ENCODE measurements at places on chromosomes 5 and 9.

DNA sequence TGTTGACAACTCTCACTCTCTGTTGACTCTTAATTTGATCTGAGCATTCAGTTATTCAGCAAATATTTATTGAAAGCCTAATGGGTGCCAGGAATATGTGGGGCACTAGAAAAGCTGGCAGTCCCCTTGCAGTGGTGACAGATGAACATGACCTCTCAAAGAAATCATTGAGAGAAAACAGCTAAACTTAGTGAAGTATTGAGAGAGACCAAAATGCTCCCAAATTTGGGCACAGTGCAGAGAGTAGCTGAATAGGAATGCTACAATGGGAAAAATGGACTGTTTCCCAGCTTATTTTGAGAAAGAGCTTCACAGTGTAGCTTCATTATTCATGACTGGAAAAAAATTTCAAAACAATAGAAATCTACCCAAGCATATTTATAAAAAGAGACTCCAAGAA is 257.9 kb downstream of the SGCD start:
- DNase-seq: no peak

- DNase-seq: no peak
Measured at GRCh38 chr9:34369636-34370035, 7.1 kb downstream of the MYORG start.

DNA sequence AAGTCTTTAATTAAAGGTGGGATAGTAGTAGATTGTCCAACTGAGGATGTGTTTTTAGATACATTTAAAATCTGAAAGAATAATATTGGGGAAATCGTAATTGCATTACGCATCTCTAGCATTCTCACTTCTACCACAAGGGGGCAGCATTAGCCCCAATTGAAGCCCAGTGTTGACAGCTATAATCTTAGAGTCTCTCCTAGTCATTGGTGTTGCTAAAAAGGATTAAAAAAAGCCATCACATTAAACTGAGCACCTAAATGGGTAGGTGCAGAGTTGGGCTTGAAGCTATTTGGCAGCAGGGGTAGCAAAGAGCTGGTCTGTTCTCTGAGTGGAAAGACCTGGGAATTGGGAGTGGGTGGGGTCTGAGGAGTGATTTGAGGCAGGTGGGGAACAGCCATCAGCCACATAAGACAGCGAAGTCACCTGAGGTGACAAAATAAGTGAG is 177.2 kb downstream of the OSTF1 start:
- DNase-seq: no peak

DNA sequence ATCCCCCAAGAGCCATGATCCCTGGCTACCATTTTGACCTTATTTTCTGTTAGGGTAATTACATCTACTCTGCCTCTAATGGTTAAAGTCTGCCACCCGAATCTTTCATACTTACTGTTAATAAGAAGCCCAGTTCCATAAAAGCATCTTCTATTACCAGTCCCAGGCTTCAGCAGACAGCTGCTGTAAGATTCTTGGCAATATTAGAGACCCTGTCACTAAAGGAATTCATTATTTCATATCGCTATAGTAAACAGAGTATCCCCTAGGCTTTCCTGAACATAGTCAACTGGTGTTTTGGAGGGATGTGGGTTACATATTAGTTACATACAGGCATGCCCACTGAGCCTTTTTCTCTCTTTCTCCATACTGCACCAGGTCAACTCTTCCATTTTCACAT is 608.7 kb upstream of the SEMA6A start:
- DNase-seq: no peak

DNA sequence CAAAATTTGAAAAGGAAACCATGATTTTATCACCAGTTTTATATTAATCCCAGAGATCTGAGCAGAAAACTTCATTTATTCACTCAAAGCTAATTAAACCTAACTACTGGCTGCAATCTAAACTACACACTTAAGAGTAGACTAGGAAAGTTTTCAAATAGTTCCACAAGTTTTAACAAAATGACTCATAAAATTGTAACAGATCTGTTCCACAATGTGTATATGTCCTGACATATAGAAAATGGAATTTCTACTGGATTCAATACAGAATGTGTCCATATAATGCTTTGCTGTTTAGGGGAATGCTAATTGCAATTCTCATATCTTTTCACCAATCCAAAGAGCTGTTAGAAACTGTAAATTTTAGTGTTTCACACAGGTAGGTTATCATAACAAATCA is 40.3 kb upstream of the ADAMTSL1 start:
- no peak for DNase-seq

Data from activated CD4-positive, alpha-beta T cell treated with anti-CD3 and anti-CD28 coated beads for 1 hour (primary cell).